ENCODE measurements at places on chromosomes 11 and 22. TPM values are rescaled to one million over a fixed set of nuclear protein-coding genes. Genes with fewer than 3 reads are reported as not detected.

The LRRC74B gene
- not detected for total RNA-seq

The APOA5 gene
- not detected for total RNA-seq

The NAP1L4 gene
- total RNA-seq, result 103 TPM

The SLC16A8 gene
- total RNA-seq, result not detected

The ALG12 gene
- total RNA-seq, result 23.2 TPM

The BTBD18 gene
- not detected for total RNA-seq

The CCDC188 gene
- not detected for total RNA-seq

The UPB1 gene
- total RNA-seq, result not detected

The KCNJ4 gene
- not detected for total RNA-seq

The PHF21A gene
- total RNA-seq, result 10.6 TPM

The OR2AG2 gene
- 0.07 TPM for total RNA-seq

The CHORDC1 gene
- total RNA-seq, result 39.4 TPM

All from airway epithelial cell (primary cell).